ENCODE measurements at places on chromosomes 3 and 15. TPM values are rescaled to one million over a fixed set of nuclear protein-coding genes. Genes with fewer than 3 reads are reported as not detected.

- no peak for DNase-seq
These were observed 69.4 kb downstream of the STAG1 start for GRCh38 chr3:136682740-136683312.

- DNase-seq = no peak
These were observed 101.6 kb downstream of the ZPLD1 start for GRCh38 chr3:102536456-102536855.

- no peak for DNase-seq
These were observed 54.3 kb downstream of the SLC30A4 start for GRCh38 chr15:45468294-45468693.

Gene LRRC31
- not detected for total RNA-seq

Gene SERINC4
- not detected for total RNA-seq
